ENCODE measurements at places on chromosomes 5 and 9. TPM values are rescaled to one million over a fixed set of nuclear protein-coding genes. Genes with fewer than 3 reads are reported as not detected.

GRCh38 chr9:86531273-86531970 lies 177.2 kb upstream of the TUT7 start:
- no peaks in the 10 kb centered on the region for H3K36me3 ChIP-seq
- H3K4me3 ChIP-seq = no peak overlapping the region
- H3K27ac ChIP-seq = no peak overlapping the region

GRCh38 chr9:80784647-80785046 lies 904.7 kb downstream of the TLE1 start:
- H3K4me3 ChIP-seq = no peak overlapping the region
- no peak for DNase-seq
- no peaks in the 10 kb centered on the region for H3K36me3 ChIP-seq
- no peaks in the 10 kb centered on the region for H3K27me3 ChIP-seq
- H3K27ac ChIP-seq = no peak overlapping the region

- no peaks in the 10 kb centered on the region for H3K36me3 ChIP-seq
- H3K4me3 ChIP-seq = no peak overlapping the region
- H3K4me1 ChIP-seq = no peaks in the 10 kb centered on the region
- no peaks in the 10 kb centered on the region for H3K27me3 ChIP-seq
- no peak for DNase-seq
These were observed 81.3 kb downstream of the SMARCA2 start for GRCh38 chr9:2096376-2096970.

DNA sequence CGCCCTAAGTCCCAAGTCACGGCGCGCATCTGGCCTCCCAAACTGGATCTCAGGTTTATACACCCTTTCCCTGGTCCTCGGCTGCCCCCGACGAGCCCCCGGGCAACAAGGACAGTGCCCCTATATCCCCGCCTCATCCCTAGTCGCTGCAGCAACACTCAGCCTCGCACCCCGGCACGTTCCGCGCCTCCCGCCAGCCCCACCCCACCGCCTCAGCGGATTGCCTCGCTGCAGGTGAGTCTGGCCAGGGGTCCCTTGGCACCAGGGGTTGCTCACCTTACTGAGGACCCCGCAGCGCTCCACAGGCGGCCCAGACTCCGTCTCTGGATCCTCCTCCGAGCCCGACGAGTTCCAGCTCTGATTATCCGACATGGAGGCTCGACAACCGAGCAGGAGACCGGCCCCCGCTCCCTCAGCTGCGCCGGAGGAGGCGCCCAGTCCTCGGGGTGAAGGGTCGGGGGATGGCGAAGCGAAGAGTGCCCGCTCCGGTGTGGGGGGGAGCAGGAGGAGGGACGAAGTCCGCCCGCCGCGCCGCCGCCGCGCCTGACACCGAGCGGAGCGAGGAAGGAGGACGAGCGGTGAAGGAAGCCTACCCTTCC lies 494 bp downstream of the CERT1 start:
- peaks cover 31% of the 10 kb centered on the region for H3K4me1 ChIP-seq
- H3K4me3 ChIP-seq = peak overlapping the region; percentile 83
- no peaks in the 10 kb centered on the region for H3K36me3 ChIP-seq
- H3K27ac ChIP-seq = peak overlapping the region; percentile 88
- DNase-seq = peak; percentile 87
- H3K27me3 ChIP-seq = no peaks in the 10 kb centered on the region

GRCh38 chr5:3075309-3075708 lies 323.8 kb upstream of the IRX2 start:
- H3K4me3 ChIP-seq = no peak overlapping the region
- H3K36me3 ChIP-seq = no peaks in the 10 kb centered on the region
- DNase-seq = no peak
- no peaks in the 10 kb centered on the region for H3K4me1 ChIP-seq

- H3K4me3 ChIP-seq = no peak overlapping the region
- H3K27ac ChIP-seq = peak overlapping the region; percentile 38
- DNase-seq = peak; percentile 53
These were observed 2.0 kb downstream of the HAVCR2 start for GRCh38 chr5:157106630-157107461.

- no peaks in the 10 kb centered on the region for H3K27me3 ChIP-seq
- no peaks in the 10 kb centered on the region for H3K36me3 ChIP-seq
- H3K4me1 ChIP-seq = no peaks in the 10 kb centered on the region
- no peak for DNase-seq
- H3K4me3 ChIP-seq = no peak overlapping the region
These were observed 170.1 kb downstream of the GABBR2 start for GRCh38 chr9:98538626-98539031.

DNA sequence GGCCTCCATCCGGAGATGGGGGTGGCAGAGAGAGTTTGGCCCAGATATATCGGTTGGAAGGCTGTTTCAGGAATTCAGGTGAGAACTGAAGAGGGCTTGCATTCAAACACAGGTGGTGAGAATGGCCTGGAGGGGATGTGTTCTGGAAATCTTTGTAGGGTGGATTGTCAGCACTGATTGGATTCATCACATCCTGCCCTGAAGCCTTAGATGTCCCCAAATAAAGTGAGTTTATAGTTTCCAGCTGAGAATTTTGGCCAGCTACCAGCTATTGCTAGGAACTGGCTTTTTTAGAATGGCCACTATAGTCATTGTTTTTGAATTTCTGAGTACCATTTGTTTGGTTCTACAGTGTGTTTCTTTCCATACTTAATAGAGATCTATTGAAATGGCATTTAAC lies 46.1 kb upstream of the ANKH start:
- no peaks in the 10 kb centered on the region for H3K27me3 ChIP-seq
- no peak overlapping the region for H3K27ac ChIP-seq
- no peaks in the 10 kb centered on the region for H3K36me3 ChIP-seq
- no peak overlapping the region for H3K4me3 ChIP-seq
- DNase-seq = no peak
- no peaks in the 10 kb centered on the region for H3K4me1 ChIP-seq

Gene SHISAL2B
- not detected for total RNA-seq

Gene POLK
- 27.0 TPM for total RNA-seq

All from Peyer's patch (tissue), 4 donors.